ENCODE measurements at places on chromosomes 6 and 20.

DNA sequence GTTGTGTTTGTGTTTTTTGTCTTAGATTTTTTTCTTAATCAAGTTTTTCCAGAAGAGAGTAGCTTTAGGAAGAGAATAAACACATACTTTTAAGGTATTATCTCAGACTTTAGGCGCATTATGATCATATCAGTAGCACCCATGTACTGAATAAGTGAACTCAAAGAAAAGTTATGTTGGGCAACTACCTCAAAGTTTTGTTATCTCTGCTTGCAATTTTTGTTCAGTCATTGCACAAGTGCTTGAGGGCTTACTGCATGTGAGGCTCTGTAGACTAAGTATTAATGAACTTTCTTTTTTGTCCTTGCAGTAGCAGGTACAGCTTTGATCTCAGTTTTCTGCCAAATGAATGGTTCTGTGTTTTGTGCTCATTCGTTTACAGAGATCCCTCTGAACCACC, 189.0 kb downstream of the SLC16A10 start:
- DNase-seq = no peak

- DNase-seq = no peak
Observed at GRCh38 chr20:5491455-5491854, 174.7 kb upstream of the PROKR2 start.

GRCh38 chr6:35452183-35453090, at the start of gene FANCE:
TSS of gene FANCE (plus strand) at chr6:35452338. CDS start at chr6:35452546, 208 bp downstream.
- DNase-seq = peak; percentile 87

DNA sequence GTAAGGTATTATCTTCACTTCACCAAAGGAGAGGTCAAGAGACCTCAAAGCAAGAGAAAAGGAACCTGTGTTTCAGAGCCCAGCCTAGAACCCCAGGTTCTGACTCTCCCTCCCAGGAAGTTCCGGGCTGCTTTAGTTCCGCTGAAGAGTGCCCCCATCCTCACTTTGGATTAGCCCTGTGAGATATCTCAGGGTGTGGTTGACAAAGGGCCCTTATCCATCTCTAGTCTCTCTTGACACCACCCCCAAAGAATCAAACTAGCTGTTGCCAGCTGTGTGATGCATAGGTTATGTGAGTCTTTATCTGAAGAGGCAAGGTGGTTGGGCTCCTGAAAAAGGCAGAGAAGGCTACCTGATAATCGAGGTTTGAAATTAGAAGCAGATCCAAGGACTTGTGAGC, 20.6 kb downstream of the BRPF3 start:
- no peak for DNase-seq

- DNase-seq = no peak
Observed at GRCh38 chr20:913306-913849, 2.8 kb downstream of the ANGPT4 start.

- no peak for DNase-seq
Observed at GRCh38 chr20:41782730-41783406, 164.7 kb upstream of the CHD6 start.

DNA sequence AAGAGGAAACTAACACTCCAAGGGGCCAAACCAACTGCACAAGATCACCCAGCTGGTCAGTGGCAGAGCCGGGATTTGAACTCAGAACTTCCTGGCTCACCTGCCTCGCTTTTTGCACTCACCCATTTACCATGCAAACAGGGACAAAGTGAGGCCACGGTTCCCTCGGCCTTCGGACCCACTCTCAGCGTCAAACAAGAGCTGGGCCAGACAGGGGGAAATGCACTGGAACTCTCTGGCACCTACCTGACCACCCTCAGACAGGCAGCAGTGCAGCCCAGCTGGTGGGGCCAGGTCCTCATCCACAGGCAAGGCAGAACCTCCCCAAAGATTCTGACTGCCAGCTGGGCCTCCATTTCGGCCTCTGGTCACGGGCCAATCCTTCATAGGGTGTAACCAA, 93.7 kb upstream of the SRSF6 start:
- no peak for DNase-seq

DNA sequence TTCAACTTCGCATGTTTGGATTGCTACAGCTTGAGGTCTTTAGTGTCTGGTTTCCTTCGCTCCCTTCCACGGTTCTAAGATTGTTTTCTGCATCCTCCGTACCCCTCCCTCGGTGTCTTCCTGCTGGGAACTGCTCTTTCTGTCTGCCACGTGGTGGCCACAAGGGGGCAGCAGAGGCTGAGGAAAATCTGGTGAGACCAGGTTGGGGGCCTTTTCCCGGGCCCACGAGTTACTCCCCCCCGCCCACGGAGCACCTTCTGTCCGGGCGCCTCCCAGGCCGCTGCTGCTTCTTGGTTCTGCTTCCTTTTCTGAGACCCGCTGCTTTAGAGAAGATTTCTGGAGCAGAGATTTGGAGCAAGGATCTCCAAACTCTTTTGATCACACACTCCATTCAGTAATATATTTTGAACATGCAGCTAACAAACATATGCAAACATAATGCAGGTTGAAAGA, 21.1 kb upstream of the NOTCH4 start:
- DNase-seq = peak; percentile 69

DNA sequence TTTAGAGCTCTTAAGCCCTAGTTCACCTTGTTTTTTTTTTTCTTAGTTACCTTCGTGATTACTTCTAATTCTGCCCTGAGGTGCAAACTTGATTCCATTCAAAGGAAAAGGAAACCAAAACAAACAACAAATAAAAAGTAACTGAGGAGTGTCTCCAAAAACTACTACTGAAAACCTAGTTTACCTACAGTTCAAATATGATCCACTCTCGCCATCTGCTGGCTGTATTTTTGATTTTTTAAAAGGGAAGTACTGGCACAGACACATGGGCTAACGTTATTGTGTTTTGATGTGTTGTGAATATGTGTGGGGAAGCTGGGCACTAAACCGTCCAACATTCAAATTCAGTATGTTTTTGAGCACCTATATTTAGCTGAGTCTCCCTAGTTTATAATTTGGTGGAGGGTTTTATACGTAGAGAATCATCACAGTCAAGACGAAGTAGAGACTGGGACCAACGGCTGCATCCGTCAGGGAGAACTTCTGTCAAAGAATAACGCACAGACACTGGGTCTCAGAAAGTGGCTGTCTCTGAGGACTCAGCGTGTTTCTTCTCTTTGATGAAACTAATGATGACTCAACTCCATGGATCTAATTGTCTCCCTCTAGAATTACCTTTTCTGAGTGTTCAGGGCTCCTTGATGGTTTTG, 373.5 kb upstream of the BTBD3 start:
- no peak for DNase-seq

- DNase-seq = no peak
Observed at GRCh38 chr6:7074870-7075269, 32.9 kb upstream of the RREB1 start.

DNA sequence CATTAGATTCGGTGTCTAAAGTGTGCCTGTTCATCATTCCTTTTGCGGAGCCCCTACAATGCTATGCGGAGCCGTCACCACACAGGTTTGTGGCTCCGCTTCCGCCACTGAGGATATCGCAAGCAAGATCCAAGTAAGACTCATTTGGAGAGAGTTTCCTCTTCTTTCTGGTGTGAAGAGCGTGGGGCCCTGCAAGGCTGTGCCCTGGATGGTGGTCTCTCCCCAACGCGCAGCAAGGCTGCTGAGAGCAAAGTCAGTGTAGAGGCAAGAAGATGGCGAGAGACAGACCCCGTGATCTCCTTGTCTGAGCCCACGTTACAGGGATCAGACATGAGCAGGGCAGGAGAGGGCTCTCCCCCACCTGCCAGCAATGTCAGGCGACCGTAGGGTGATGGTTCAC, 96.3 kb upstream of the AFDN start:
- DNase-seq = no peak

- no peak for DNase-seq
Observed at GRCh38 chr20:37804584-37805566, 98.1 kb upstream of the VSTM2L start.

DNA sequence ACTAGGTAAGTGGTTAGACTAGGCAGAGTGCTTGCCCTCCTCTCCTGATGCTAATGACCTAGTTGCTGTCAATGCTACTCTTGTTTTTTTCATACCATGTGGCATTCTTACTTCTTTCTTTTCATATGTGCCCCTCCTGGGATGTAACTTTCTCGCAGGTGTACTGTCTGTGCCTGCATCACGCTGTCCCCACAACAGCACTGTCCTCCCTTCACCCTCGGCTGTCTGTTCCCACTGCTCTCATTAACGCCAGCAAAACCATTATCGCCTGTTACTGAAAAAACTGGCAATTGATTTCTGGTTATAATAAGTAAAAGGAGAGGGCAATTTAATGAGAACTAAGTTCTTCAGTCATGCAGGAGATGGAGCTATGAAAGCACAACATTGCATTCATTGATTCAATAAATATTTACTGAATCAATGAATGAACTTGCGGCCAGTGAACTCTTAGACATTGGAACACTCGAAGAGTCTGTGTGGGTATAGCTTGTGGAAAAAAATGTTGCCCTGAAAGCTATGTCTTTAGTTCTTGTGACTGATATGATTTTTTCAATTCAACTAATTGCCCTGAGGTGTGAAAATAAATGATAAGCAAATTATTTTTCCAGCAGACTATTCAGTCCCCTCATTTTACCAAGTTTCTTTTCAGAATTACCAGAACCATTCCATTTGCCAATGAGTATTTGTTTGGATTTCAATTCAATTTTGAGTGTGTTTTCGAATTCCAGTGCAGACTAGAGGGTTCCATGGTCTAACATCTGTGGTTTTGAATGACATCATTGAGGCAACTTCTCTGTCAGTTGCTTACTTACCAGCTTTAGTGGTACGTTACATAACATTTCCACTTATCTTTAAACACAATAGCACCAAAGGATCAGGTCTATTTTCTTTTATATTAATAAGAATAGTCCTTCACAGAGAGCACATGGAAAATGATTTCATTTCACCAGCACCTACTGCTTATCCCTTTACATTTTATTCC, 2.1 kb downstream of the SLC17A4 start:
- no peak for DNase-seq

DNA sequence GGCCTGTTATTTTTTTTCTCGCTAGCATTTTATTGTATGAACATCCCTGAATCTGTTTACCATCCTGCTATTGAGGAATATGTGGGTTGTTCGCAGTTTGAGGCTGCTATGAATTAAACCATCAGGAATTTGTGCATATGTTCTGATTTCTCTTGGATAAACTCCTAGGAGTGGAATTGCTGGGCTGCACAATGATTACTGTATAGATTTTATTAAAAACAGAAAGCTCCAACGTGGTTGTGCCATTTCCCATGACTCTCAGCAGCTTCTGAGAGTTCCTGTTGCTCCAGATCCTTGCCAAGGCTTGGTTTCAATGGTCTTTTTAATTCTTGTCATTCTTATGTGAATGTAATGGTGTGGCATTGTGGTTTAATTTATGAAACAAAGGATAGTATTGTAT, 75.1 kb downstream of the EDN3 start:
- DNase-seq = no peak

GRCh38 chr20:1467355-1468116, 887 bp upstream of the NSFL1C start:
- DNase-seq = no peak

DNA sequence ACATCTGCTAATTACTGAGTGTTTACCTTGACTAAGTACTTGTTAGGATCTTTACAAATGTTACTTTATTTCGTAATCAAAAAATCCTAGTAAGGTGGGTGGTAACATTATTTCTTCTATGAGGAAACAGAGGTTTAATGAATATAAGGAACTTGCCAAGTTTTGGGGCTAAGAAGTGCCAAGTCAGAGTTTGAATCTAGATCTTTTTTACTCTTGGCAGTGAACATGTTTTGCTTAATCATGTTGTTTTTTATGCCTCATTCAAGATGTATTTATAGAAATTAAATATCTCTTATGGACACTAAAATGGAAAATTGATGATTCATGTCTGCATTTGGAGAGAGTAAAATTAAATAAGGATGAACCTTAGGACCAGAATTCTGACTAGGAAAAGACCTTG, 393.7 kb downstream of the UTRN start:
- no peak for DNase-seq

DNA sequence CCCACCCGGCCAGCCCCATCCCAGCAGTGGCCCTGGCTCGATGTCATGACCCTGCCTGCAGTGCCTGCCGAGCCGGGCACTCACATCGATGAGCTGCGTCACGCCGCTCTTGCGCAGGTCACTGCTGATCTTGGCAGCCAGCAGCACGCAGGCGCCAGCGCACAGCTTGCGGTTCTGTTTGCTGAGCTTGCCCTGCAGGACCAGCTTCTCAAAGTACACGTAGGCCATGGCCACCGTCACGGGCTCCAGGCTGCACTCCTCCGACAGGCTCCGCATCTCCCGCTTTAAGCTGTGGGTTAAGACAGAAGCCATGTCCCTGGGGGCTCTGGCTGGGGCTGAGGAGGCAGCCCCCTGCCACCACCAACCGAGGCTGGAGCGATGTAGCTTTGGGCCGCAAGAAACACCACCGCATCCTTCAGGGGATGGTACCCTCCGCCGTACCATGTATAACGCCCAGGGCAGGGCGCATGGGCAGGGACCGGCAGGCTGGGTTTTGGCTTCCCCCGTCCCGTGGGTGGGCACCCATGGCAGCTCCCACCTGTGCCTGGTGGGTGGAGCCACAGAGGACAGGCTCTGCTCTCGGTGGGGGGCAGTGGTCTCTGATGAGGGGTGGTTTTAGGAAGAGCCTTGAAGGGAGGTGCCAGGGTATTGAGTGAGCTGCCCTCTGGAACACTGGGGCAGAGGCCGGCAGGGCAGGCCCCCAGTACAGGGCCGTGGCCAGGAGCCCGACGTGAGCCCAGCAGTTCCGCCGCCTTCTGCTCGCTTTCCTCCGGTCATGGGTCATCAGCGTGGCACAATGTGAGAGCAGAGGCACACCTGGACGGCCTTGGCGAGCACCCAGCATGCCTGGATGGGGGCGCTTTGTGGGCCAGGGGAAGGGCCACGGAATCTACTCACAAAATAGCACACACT, 4.5 kb downstream of the RPS21 start:
- DNase-seq = no peak

DNA sequence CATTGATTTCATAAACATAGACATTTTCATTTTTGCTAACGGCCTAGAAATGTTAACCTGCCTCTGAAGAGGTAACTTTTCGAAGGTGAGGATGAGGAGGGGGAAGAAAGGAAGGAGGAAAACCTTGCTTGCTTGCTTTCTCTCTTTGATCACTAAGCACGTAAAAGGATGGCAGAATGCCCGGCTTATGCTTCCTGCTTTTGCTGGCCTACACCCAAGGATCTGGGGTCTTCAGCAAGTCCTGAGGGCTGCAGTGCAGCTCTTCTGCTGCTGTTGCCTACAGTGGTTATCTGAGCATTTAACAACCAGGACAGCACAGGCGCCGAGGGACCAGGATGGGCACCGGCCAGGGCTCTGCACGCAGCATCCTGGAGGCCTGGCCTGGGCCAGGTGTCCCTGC, 150.8 kb upstream of the TAB2 start:
- DNase-seq = no peak

Measured in T-helper 9 cell (primary cell).